CD4-positive, alpha-beta T cell treated with Interleukin-10 for 1 hour (primary cell): ENCODE measurements at places on chromosomes 2 and 18.
A peak's percentile ranks its signal among the peaks of the same experiment; 100 is the strongest.

DNA sequence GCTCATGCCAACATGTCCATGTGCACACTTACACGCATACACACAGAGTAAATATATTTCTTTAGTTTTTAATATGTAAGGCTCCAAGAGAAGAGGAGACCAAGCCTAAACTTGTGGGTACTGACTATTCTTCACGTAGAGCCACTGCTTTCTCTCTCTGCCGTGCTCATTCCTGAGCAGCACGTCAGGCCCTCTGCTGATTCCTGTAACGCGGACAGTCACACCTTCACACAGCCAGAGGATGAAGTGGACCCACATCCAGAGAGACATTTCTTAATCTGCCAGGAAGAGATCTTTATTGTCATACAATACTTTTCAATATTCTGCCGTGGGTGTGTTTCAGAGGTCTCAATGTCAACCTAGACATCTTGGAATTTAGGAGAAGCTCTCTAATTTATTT, 560.7 kb downstream of the STK39 start:
- DNase-seq, result no peak

DNA sequence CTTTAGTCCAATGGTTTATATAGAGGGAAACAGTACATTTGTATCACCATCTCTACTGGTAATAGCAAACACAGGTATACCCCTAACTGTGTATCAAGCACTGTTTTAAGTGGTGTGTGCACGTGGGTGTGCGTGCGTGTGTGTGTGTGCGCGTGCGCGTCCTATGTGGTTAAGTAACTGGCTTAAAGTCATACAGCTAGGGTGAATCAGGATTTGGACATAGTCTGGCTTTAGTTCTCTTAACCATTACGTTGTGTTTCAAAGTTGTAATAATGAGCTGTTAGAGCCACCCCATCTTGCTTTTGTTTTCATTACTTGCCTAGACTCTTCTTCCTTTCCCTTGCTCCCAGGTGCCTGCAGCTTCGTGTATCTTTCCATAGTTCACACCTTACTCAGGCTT, 2.1 kb downstream of the HADHB start:
- DNase-seq, result peak; percentile 15

GRCh38 chr2:112451317-112451716, 17.9 kb upstream of the RGPD8 start:
- no peak for DNase-seq

GRCh38 chr18:43620936-43621335, 343.6 kb upstream of the SYT4 start:
- peak; percentile 12 for DNase-seq

DNA sequence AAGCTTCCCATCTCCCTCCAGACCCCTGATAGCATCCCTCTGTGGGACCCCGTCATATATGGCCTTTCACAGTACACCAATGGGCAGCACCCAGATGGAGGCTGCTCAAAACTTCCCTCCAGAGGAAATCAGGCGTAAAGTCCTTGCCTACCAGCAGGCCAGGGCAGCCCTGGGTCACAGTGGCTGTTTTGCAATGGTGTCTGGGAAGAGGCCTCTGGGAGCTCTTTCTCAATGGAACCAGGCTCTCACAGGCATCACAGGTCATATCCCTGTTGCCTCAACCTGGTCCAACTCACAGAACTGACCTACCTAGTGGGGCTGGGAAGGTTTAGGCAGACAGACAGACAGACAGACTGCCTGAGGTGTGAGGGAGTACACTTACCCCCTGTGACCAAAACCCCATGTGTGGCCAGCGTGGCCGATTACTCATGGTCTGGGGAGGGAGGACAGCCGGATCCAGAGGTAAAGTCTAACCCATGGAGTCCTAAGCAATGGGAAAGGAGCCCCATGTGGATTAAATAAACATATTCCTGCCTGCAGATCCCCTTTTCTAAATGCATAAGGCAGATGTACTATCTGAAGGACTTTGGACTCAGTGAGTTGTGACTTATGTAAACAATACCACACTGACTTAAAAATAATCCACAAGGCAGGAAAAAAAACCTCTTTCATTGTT, 58.2 kb downstream of the BCL2L11 start:
- DNase-seq, result no peak

DNA sequence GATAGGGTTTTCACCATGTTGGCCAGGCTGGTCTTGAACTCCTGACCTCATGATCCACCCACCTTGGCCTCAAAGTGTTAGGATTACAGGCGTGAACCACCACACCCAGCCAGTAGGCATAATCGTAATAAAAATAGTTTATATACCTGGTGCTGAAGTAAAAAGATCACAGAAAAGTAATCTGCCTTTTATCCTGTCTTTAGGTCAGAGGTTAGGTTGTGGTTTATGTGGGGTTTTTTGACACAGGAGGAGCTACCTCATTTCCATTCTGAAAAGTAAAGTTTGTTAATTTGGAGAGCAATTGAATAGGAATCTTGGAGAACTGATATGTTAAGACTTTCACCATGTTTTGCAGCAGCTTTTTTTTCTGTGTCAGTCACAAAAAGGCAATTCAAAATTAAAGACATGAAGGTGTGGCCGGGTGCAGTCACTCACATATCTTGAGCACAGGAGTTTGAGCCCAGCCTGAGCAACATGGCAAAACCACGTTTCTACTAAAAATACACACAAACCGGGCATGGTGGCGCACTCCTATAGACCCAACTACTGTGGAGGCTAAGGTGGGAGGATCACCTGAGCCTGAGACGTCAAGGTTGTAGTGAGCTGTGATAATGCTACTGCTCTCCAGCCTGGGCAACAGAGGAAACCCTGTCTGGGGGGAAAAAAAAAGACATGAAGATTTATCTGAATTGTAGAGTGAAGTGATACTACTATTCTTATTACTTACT, 31.5 kb downstream of the CCNT2 start:
- DNase-seq, result no peak

- DNase-seq, result no peak
These were observed 200.9 kb downstream of the PIEZO2 start for GRCh38 chr18:10948421-10948820.

GRCh38 chr2:52918551-52918950, 849.1 kb upstream of the CHAC2 start:
- no peak for DNase-seq

- peak; percentile 15 for DNase-seq
These were observed at the start of gene SOCS6 for GRCh38 chr18:70288851-70289328. Gene SOCS6, plus strand, starts transcription at chr18:70289045. Its CDS starts 35,624 bp downstream, at chr18:70324669.

DNA sequence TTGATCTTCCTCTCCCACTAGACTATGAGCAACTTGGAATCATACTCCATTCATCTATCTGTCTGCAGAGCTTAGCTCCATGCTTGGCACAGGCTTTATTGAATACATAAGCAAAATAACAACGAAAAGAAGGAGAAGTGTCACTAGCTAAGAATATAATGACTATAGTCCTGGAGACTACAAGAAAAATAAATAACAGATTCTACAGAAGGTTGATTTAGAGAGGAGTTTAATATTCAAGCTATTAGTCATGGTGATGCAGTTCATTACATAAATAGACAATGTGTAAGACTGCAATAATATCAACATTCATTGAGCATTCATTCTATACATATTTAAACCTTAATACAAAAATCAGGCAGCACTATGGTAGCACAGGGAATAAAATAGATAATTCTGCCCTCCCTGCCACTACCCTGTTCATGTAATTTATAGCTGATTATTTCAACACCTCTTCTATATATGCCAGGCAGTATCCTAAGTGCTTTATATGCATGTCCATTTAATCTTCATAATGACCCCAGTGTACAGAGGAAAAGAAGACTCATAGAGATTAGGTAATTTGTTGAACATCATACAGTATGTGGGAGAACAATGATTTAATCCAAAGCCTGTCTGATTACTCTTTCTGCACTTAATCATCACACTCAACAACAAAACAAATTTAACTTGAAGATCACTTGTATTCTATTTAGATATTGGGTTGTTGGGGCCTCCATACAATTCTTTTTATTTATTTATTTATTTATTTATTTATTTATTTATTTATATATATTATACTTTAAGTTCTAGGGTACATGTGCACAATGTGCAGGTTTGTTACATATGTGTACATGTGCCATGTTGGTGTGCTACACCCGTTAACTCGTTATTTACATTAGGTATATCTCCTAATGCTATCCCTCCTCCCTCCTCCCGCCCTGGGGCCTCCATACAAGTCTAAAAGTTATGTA, 165.3 kb downstream of the RNF152 start:
- no peak for DNase-seq

- DNase-seq, result no peak
These were observed 71.0 kb downstream of the STEAP3 start for GRCh38 chr2:119294671-119295070.

DNA sequence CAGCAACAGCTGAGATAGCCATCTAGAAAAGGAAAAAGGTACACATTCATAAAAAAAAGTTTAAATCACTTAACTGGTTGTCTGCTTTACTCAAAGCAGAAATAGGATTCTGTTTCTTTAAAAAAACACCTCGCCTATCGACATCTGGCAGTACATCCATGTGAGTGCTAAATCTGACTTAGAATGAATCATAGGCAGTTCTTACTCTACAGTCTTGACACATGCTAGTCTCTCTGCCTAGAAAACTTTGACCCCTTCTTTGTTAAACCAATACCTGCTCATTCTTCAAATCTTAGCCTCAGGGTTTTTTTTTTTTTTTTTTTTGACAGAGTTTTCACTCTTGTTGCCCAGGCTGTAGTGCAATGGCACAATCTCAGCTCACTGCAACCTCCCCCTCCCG, 37.1 kb upstream of the GPR75 start:
- DNase-seq, result no peak

GRCh38 chr2:188964976-188965546, 9.1 kb upstream of the COL3A1 start:
- no peak for DNase-seq
